ENCODE measurements at places on chromosomes 2 and 18.

DNA sequence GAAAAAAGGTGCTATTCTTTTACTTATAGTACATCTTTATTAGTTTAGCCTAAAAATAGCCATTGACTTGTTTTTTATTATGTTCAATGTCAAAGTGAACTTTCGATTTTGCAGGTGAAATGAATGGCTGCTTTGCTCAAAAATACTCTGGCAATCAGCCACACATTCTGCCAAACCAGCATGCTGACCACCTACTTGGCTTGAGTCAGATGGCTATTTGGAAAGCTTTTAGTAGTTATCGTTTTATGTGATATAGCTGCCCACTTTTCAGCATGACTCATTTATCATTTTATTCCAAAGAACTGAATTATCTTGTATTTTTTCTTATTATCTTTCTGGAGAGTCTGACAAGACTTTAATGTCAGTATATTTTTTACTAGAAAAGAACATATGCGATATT, 1615.8 kb upstream of the TMEFF2 start:
- no peak overlapping the region for H3K4me3 ChIP-seq
- H3K4me1 ChIP-seq = no peaks in the 10 kb centered on the region
- no peak overlapping the region for H3K27ac ChIP-seq
- no peak for DNase-seq

DNA sequence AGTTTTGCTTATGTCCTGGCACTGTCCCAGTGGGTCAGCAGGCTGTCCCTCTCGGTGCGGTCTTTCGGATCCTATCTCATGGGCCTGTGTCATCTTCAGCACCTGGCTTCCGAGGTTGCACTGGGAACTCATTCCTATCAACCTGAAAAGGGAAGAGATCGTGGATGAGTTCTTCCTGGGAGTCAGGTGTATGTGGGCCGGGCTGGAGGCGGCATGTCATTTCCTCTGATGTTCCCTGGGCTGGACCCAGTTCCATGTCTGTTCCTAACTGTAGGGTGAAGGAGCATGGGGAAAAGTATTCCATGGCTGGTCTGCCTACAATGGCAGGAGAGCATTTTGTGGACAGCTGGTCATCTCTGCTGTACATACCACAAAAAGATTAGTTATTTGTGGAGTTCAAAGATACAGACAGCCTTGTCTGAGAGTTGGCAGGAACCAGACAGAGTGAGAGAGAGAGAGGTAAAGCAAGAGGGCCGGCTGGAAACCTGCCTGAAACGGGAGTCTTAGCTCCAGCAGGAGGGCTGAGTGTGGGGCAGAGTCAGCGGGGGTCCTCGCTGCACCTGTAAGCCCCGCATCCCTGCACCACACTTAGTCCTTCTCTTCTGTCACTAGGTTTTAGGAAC, 25.2 kb downstream of the FAM228A start:
- H3K4me3 ChIP-seq = no peak overlapping the region
- no peak for DNase-seq
- no peaks in the 10 kb centered on the region for H3K27me3 ChIP-seq
- peaks cover 31% of the 10 kb centered on the region for H3K36me3 ChIP-seq
- H3K27ac ChIP-seq = no peak overlapping the region
- H3K4me1 ChIP-seq = peaks cover 2% of the 10 kb centered on the region

DNA sequence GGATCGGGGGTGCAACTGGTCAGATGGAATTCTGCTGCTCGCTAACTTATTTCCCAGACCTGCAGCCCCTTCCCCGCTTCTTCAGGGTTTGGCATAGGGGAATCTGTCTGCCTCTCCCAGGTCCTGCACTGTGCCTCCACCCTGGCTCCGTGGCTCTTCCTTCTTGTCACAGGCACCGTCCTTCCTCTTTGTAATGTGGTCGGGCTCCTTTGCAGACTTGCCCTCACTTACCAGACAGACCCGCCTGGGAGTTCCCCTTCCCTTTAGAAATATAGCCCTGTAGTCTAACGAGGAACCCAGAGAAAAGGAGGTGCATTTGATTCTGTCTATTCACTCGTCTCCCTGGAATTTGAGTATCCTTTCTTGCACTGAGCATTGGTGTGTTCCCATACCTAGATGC, 63.9 kb upstream of the PAX8 start:
- H3K4me1 ChIP-seq = peaks cover 5% of the 10 kb centered on the region
- peak; percentile 5 for DNase-seq
- no peak overlapping the region for H3K27ac ChIP-seq
- no peaks in the 10 kb centered on the region for H3K36me3 ChIP-seq

DNA sequence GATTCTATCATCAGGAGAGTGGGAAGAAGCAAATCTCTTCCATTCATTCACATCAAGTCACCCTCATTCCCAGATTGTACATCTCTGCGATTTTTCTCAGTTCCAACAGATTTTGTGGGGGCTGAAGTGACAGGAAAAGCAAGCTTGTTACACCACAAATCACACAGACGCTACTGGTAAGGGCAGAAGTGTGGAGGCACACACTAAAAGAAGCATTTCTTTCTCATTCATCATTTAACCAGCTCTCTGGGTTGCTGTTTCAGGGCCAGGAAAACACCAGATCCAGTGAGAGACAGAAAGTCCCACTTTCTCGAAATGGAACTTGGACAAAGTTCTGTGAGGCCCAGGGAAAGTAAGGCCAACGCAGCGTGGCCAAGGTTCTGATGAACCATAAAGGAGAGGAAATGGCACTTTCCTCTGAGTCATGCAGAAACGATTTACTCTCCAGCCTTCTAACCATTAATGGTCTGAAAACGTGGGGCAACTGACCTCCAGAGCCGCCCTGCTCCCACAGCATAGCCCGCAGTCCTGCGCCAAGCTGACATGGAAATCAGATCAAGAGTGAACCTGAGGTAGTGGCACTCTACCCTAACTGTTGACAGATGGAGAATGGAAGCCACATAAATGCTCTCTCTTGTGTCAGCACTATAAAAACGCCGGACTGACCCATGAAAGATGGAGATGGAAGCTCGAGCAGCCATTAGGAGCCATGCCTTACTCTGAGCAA, 191.0 kb downstream of the C1D start:
- no peak overlapping the region for H3K4me3 ChIP-seq
- H3K36me3 ChIP-seq = no peaks in the 10 kb centered on the region
- DNase-seq = no peak
- peaks cover 4% of the 10 kb centered on the region for H3K27me3 ChIP-seq

DNA sequence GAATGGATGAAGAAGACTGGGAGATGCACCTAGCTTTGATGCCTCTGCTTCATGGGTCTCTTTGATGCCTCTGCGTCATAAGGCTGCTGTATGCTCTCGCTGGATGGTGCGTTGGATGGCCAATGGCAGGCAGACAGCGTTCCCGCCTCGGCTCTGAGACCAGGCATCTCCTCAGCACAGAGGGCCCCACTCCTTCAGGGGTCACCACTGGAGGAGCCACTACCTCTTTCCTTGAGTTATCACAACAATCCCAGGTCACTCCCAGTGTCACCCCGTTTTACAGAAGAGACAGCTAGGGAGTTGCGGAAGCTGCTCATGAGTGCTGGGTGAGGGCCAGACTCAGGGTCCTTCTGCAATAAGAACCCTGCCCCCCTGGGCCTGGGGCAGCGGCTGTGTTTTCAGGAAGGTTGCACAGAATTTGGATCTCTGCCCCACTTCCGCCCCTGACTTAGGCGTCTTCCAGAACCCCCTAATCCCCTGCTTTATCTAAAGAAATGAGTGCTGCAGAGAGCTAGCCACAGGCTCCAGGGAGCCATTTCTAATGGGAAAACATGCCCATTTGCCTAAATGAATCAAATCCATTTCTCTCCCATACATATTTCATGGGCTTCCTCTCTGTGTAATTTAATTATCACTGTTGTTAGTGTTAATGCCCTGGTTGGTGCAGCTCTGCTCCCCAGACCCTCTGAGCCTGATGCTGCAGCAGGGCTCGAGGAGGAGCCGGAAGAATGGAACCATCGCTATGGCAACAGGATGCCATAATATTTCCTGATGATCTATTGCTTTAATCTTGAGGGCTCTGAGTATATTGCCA, 131.8 kb upstream of the HS6ST1 start:
- no peak overlapping the region for H3K4me3 ChIP-seq
- peak; percentile 6 for DNase-seq
- no peaks in the 10 kb centered on the region for H3K4me1 ChIP-seq
- H3K27me3 ChIP-seq = peaks cover 16% of the 10 kb centered on the region
- H3K27ac ChIP-seq = no peak overlapping the region

GRCh38 chr18:2970772-2971659, 41.9 kb downstream of the LPIN2 start:
- peaks cover 51% of the 10 kb centered on the region for H3K4me1 ChIP-seq
- no peaks in the 10 kb centered on the region for H3K27me3 ChIP-seq
- no peaks in the 10 kb centered on the region for H3K36me3 ChIP-seq
- H3K4me3 ChIP-seq = peak overlapping the region; percentile 78
- DNase-seq = no peak

DNA sequence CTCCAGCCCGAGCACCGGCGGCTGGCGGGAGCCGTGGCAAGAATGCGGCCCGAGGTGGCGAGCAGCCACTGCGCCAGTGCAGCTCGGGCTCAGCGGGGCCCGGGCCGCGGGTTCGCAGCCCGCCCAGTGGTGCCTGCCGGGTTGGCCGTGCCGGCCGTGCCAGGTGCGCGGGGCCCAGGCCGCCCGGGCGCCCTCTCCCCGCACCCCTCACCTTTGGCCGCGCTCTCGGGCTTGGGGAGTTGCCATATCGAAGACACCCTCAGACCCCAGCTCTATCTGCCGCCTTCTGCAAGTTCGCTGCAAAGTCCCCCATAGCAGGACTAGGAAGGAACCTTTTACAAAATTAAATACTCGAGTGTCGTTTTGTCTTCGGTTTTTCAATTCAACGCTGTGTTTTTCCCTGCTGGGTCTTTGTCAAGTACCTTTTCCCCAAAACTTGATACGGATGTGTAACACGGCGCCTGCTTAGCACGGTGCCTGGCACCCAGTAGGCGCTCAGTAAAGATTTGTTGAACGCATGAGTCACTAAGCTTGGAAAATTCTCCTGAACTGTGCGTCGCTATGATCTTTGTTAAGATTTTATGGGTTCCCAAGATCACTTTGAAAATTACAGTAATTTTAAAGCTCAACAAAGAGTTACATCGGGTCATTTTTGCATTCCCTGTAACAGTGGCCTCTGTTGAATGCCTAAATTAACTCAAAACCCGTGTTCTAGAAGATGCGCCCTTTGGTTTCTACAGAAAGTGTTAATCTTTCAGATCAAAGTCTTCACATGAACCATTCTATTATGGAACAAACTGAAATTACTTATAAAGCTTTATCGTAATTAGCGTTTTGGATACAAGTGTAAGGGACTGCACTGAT, 750 bp downstream of the STRADB start:
- DNase-seq = no peak
- H3K4me1 ChIP-seq = peaks cover 5% of the 10 kb centered on the region
- H3K4me3 ChIP-seq = peak overlapping the region; percentile 96
- H3K27me3 ChIP-seq = no peaks in the 10 kb centered on the region

DNA sequence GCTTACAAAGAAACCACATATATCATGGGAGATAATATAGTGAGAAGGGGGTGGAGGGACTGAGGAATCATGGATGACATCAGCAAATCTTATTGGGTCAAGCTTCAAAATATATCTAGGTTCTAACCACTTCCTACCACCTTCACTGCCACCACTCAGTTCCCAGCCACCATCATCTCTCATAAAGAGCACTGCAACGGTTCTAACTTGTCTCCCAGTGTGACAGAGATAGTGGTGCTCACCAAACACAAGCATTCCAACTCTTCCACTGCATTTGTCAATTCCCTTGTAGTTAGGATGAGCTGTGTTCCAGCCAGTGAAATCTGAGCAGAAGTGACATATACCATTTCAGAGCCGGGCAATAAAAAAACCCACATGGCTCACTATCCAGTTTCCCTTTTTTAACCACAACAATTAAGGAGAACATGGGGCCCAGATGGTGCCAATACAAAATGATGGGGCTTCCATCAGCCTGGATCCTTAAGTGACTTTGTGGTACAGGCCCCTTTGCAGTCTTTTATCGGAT, 318.1 kb downstream of the NBAS start:
- DNase-seq = no peak
- no peaks in the 10 kb centered on the region for H3K27me3 ChIP-seq
- no peak overlapping the region for H3K27ac ChIP-seq
- H3K4me3 ChIP-seq = no peak overlapping the region
- peaks cover 26% of the 10 kb centered on the region for H3K36me3 ChIP-seq
- no peaks in the 10 kb centered on the region for H3K4me1 ChIP-seq

DNA sequence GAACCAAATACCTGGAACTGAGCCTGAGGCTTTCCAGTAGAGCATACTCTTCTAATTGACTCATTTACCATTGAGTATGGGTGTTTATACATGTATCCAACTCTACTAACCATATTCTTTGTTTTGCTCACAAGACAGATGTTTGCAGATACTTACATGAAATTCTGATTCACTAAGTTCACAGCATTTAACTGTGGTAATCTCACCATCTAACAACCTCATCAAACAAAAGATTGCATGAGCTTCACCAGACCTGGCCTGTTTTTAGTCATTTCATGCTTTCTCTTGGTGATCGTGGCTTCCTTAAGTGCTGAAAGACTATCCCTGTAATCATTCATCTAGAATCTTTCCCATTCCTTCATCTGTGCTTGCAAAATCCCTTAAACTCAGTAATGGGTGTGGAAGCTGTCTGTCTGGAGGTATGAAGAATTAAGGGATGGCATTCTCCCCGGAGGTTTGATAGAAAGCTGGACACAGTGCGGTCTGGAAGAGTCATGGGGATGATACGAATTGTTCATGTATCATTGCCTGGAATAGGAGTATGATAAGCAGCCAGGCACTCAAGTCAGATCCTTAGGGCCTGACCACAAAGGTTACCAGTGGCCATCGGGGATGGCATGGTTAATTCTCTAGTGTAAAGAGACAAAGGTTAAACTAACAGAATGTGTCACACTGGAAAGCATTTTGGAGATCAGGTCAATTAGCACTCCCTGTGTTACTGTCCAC, 42.0 kb upstream of the IL1R1 start:
- H3K36me3 ChIP-seq = no peaks in the 10 kb centered on the region
- no peak overlapping the region for H3K27ac ChIP-seq
- peaks cover 20% of the 10 kb centered on the region for H3K27me3 ChIP-seq
- H3K4me1 ChIP-seq = peaks cover 9% of the 10 kb centered on the region
- no peak for DNase-seq

DNA sequence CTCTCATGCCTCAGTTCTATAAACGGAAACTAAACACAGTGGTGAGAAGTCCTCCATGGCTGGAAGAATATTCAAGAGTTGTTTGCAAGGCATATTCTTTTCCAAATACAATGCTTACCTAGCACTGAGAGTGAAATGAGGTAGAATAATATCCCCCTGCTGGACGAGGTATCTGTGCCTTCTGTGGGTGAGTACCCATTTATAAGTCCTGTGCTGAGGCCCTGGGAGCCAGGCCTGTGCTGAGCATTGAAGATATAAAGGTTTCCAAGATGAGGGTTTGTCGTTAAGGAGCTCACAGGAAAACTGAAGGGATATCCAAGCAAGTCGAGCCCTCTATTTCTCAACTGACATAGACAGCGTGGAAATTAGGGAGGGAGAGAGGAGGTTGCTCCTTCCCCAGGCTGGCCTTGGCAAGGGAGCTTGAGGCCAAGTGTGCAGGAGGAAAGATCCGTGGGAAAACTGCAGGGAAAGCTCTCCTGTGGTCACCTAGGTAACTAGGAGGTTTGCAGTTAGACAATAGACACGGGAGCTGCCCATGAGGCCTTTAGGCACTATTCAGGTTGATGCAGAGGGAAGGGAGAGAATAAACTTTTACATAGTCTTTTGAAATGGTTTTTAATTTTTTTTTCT, 17.6 kb downstream of the PTPRM start:
- H3K4me3 ChIP-seq = no peak overlapping the region
- H3K36me3 ChIP-seq = no peaks in the 10 kb centered on the region
- no peak for DNase-seq
- no peaks in the 10 kb centered on the region for H3K4me1 ChIP-seq
- no peak overlapping the region for H3K27ac ChIP-seq

- H3K36me3 ChIP-seq = no peaks in the 10 kb centered on the region
- H3K27me3 ChIP-seq = no peaks in the 10 kb centered on the region
- H3K27ac ChIP-seq = no peak overlapping the region
- H3K4me3 ChIP-seq = no peak overlapping the region
- DNase-seq = no peak
Observed at GRCh38 chr2:174546519-174547506, 50.8 kb downstream of the WIPF1 start.
